NCI-H345 (cell line): ENCODE measurements at places on chromosomes 11 and 22.

GRCh38 chr11:1087961-1088926 lies 13.6 kb downstream of the MUC2 start:
- DNase-seq: no peak

GRCh38 chr11:118318581-118319336 lies 14.2 kb downstream of the CD3E start:
- no peak for DNase-seq

- no peak for DNase-seq
These were observed 13.8 kb upstream of the CCDC81 start for GRCh38 chr11:86360775-86361395.

DNA sequence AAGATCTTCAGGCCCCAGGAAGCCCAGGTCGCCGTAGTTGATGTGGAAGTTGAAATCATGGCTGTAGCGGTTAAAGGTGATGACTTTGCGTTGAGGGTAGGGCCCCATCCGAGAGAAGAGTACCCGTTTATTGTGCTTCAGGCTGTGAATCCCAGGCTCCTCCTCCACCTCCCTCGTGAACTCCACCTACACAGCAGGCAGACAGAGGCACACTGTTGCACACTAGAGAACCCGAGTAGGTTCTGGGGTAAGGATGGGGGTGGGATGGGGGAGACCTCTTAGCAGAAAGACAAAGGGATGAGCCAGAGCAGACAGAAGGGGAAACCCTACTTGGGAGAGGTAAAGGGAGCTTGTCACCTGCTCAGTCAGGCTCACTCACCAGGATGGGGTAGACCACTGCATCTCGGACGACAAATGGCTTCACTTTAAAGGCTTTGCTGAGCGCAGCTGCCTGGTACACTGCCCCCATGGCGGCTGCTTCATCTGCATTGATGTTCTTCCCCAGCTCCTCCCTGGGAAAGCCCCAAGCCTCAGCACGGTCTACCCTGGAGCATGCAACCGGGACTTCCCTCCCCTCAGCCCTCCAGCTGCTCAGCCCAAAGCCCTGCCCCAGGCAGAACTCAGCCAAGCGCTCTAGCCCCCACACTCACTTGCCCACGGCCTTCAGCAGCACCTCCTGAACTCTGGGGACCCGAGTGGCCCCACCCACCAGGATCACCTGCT lies 5.4 kb downstream of the HYOU1 start:
- no peak for DNase-seq

DNA sequence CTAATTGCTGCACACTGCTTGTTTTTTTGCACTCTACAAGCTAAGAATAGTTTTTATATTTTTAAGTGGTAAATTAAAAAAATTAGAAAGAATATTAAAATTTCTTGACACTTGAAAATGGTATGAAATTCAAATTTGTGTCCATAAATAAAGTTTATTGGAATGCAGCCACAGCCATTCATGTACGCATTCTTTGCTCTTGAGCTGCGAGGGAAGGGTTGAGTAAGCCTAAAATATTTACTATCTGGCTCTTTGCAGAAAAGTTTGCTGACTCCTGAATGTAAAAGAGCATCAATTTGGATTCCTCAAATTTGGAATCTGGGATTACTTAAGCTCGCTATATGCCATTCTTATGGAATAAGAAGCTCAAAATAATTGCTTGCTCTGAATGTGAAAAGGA lies 3.4 kb upstream of the ADAMTS8 start:
- DNase-seq: no peak

- no peak for DNase-seq
These were observed 64.9 kb downstream of the SPECC1L start for GRCh38 chr22:24335496-24335895.

DNA sequence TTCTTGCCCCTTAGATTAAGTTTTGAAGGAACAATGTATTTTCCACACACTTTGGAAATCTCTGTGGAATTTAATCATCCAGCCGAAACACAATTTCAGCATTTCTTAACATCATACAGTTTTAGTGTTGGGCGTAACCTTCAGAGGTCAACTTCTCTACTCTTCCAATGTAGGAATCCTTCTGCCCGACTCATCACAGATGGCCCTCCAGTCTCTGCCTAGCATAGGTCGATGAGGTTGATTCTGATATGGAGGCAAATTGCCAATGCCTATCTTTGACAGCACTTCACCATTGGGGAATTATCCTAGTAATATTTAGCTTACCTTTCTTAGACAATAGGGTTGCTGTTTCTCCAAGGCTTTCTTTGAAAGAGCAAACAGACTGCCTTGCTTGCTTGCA lies 175.7 kb upstream of the TTC12 start:
- DNase-seq: no peak

- no peak for DNase-seq
These were observed 21.8 kb upstream of the CSF2RB start for GRCh38 chr22:36891646-36892045.

- no peak for DNase-seq
These were observed 673 bp upstream of the SCUBE2 start for GRCh38 chr11:9092072-9092471.

- DNase-seq: no peak
These were observed 1.9 kb upstream of the TRAF6 start for GRCh38 chr11:36512016-36512415.

- DNase-seq: peak; percentile 53
These were observed 1.1 kb upstream of the ADM start for GRCh38 chr11:10303558-10304363.

DNA sequence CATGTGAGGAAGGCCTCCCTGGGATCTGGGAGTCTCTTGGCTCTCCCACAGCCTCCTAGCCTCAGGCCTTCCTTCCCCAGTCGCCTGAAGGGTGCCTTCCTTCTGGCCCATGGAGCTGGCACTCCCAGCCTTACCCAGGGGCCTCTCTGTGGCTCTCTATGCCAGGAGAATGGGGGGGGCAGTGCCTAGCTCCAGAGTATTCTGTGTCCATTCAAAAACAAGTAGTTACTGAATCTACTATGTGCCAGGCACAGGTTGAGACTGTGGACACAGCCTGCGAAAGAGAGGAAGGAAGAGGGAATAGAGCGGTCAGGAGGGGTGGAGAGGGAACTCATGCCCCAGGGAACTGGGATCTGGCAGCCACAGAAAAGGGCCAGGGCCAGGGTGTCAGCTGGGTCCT lies 2.7 kb upstream of the PLA2G3 start:
- no peak for DNase-seq

- DNase-seq: peak; percentile 88
These were observed at the start of the genes KBTBD4 and NDUFS3 for GRCh38 chr11:47578524-47579494. Gene KBTBD4, minus strand, starts transcription at chr11:47578970. Its CDS starts 19 bp downstream, at chr11:47578951. Gene NDUFS3, plus strand, starts transcription at chr11:47579074. Its CDS starts 18 bp downstream, at chr11:47579092.

- DNase-seq: no peak
These were observed 15.0 kb downstream of the VWCE start for GRCh38 chr11:61279934-61280659.

DNA sequence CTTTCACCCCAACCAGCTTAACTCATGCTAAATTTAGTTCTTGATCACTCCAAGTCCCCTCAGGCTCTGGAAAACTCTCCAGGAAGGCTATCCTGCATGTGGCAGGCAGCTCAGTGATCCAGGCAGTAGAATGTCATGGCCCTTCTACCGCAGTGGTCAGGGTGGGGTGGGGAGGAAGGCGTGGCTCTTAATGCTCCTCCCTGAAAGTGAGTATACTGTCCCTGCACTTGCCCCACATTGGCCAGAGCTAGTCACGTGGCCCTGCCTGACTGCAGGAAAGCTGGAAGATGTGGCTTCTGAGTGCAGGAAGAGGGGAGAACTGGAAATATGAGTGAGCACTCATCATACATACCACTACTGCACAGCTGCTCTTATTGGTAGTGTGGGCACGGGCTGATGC lies 102.1 kb downstream of the GRAMD1B start:
- DNase-seq: no peak

GRCh38 chr11:35593143-35593542 lies 25.1 kb upstream of the FJX1 start:
- DNase-seq: no peak

DNA sequence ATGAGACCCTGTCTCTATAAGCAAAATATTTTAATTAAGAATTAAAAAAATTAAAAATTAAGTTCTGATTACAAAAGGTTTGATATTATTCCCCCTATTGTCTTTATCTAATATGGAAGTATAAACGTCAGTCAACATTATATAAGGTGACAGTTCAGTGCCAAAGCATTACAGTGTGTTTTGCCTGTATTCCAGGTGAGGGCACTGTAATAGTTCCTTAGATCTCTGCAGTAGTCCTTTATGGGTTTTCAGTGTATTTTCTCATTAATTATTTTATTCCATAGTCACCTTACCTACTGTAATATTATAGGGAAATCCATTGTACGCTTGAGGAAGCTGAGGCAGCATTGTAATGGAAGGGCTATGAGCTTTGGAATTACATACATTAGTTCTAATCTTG lies 33.0 kb downstream of the FAR1 start:
- DNase-seq: no peak

- DNase-seq: no peak
These were observed 564.2 kb upstream of the ANO5 start for GRCh38 chr11:21628641-21629040.

- no peak for DNase-seq
These were observed at the start of gene TRIM34 for GRCh38 chr11:5624489-5625279. Gene TRIM34, plus strand, starts transcription at chr11:5625001. Its CDS starts 7,331 bp downstream, at chr11:5632332.

GRCh38 chr11:80084608-80085007 lies 643.8 kb upstream of the TENM4 start:
- DNase-seq: no peak

DNA sequence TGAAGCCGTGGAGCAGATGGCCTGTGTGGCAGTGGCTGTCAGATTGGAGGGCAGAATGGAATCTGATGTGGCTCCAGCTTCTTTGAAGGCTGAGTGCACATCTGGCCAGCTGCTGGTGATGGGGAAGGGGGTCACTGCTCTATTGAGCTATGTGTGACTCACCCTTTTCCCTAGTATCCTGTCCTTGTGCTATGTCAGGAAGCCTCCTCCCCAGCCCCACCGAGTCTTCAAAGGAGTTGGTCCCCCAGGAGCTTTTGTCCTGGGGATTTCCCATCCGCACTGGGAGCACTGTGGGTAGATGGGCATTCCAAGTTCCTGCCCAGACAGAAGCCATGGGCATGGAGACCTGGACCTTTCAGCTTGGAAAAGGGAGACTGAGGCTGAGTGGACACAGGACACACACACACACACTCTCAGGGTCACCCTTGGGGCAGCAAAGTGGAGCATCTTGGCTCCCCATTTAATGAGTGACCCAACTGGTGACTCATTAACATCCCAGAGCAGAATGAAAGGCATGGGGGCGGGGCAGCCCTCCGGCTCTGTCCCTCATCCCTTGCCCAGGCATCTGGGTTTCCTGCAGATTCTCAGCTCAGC lies 3.3 kb downstream of the SERPINH1 start:
- DNase-seq: no peak

DNA sequence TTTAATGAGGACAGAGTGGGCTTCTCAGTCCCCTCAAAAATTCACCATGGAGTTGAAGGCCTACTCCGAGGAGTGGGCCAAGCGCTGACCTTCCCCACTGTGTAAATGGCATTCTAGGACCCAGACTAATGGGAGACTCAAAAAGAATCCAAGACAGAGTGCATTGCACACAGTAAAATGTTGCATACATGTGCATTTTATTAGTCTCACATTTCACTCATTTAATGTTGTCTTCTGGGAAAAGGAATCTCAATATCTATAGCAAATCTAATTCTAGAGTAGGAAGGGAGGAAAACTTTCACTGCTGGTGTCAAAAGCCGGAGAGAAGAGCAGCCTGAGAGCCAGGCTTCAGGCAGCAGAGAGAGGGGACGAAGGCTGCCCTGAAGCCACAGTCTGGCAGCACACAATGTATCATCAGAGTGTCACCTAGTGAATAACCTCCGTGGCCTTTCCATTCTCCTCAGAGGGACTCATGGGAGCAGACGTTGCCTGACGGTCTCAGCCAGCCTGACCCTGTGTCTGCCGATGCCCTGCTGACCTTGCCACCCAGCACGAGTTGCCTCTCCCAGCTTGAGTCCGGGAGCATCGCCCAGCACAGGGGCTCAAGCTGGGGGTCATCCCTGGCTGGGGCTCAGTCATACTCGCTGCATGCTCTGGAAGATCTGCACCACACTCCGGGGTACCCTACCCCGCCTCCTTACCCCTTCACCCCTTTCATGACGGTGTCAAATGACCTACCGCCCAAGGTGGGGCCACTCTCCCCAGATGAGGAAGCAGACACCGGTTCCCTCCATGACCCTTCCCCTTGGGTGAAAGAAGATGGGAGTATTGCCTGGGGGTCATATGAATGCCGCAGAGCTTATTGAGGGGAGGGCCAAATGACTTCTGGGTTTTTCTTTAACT lies 12.9 kb upstream of the POU2AF3 start:
- no peak for DNase-seq

GRCh38 chr22:37308385-37309200 lies 26.3 kb downstream of the CYTH4 start:
- DNase-seq: no peak
